Activated naive CD8-positive, alpha-beta T cell treated with anti-CD3 and anti-CD28 coated beads, Interleukin-2, amount 50 U/mL, for 16 hours (primary cell): ENCODE measurements at places on chromosomes 5 and 9.

DNA sequence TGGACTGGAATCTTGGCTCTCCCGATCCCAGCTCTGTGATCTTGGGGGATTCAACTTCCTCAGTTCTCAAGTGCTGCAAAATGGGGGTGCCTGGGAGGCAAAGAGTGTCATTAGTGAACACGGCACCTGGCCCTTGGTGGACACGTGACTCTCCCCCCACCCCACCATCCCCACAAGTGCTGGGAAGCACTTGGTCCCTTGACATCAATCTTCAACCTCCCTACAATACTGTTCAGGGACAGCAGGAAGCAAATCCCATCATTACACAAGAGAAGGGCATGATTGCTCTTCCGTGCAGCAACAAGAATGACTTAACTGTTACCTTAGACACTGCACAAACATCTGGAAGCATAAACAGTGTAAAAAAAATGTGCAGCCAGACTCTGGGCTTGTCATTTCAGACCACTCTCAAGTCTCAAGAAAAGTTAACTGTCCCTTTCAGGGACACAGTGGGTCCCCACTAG, 61.4 kb downstream of the PSMB7 start:
- DNase-seq: no peak

- no peak for DNase-seq
Measured at GRCh38 chr5:180922932-180923331, 24.0 kb downstream of the BTNL8 start.

GRCh38 chr5:38321978-38322377, 63.6 kb downstream of the EGFLAM start:
- no peak for DNase-seq

DNA sequence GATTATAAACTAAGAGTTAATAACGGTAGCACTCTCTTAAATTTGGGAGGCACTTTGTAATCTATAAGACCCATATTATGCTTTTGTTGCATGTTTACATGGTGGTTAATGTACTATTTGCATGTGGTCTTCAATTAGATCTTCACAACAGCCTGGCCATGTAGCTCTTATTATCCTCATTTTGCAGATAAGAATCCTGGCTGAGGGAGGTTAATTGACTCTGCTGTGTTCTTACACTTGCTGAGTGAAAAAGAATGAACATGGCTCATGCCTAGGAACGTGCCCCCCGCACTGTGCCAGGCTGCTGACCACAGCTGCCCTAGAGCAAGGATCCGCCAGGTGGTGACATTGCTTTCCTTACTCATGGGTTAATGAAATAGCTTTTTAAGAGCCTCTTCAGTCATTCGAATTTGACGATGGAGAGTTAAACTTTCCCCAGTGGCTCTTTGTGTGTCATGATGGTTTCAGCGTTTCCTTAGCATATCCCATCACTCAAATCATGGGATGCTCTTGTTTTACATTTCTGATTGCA, 97.9 kb downstream of the CDH6 start:
- no peak for DNase-seq

- no peak for DNase-seq
Measured at GRCh38 chr9:135291165-135291564, 188.4 kb upstream of the PPP1R26 start.

DNA sequence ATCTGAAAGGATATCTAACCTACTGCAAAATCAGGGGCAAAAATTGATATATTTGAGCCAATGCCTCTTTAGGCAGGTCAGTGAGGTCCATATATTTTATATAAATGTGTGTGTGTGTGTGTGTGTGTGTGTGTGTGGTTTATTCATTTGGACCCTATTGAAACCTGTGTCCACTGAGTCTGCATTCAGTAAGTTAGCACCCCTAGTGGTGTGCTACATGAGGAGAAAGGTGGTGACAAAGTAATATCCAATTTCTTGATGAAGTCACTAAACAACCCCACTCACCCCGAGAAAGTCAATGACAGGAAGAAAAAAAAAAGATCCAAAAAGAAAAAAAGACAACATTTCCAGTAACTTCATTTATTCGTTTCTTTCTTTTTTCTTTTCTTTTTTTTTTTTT, 4.1 kb downstream of the FBXW11 start:
- DNase-seq: no peak

DNA sequence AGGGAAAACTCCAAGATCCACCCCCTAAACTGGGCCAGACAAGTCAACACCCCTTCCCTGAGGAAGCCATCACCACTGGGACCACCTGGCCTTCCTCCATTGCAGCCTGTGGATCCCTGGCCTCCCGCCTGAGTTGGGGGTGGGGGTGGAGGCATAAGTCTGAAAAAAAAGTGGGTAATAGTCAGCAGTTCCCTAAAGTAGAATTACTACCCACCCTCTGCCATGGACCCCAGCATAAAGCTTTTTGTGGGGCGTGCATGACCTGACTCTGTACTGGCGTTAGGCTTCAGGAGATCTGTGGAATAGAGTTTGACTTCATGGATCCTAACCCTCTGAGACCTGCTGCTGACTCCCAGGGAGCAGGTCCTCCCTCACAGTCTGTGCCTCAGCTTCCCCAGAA, 2.0 kb upstream of the CXXC5 start:
- no peak for DNase-seq

GRCh38 chr5:137332296-137332695, 166.8 kb downstream of the SPOCK1 start:
- DNase-seq: no peak

- no peak for DNase-seq
Measured at GRCh38 chr9:97529363-97530076, 28.1 kb downstream of the TMOD1 start.

DNA sequence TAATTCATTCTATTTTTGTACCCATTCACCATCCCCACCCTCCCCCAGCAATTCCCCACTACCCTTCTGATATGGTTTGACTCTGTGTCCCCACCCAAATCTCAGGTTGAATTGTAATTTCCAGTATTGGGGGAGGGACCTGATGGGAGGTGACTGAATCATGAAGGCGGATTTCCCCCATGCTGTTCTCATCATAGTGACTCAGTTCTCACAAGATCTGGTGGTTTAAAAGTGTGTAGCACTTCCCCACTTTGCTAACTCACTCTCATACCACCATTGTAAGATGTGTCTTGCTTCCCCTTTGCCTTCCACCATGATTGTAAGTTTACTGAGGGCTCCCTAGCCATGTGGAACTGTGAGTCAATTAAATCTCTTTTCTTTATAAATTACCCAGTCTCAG, 25.9 kb upstream of the TESK1 start:
- no peak for DNase-seq

DNA sequence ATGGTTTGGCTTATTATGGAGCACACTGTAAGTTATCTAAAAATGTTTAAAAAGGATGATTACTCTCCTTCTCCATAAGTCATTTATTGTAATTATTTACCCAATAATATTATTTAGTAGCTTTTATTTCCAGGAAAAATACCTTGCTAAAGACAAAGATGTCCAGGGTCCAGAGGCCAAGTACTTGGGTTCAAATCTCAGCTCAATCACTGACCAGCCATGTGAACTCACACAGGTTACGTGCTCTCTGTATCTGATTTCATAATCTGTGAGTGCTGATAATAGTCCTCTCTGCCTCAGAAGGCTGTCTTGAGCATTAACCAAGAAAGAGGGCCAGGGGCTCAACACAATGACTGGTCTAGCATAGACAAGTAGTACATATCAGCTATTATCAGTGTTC, 27.0 kb downstream of the ALDH1A1 start:
- DNase-seq: no peak

- no peak for DNase-seq
Measured at GRCh38 chr5:10376544-10376943, 23.0 kb downstream of the MARCHF6 start.

GRCh38 chr5:43193894-43194265, 1.9 kb downstream of the NIM1K start:
- DNase-seq: no peak
